ENCODE measurements at places on chromosomes 7 and 10. TPM values are rescaled to one million over a fixed set of nuclear protein-coding genes. Genes with fewer than 3 reads are reported as not detected.

Gene SH2D4B
- total RNA-seq: 0.24 TPM

Gene PCGF5
- 20.6 TPM for total RNA-seq

Gene PDZD7
- 1.3 TPM for total RNA-seq

Gene LDB1
- total RNA-seq: 25.8 TPM

- DNase-seq: no peak
These were observed 1.3 kb upstream of the RASSF4 start for GRCh38 chr10:44958196-44958897.

GRCh38 chr10:2790396-2791188, 276.8 kb upstream of the PFKP start:
- DNase-seq: no peak

GRCh38 chr7:6360841-6361240, 86.9 kb downstream of the DAGLB start:
- DNase-seq: no peak

- DNase-seq: no peak
These were observed 35.5 kb downstream of the KIN start for GRCh38 chr10:7752251-7752650.

GRCh38 chr10:25028711-25029110, 12.3 kb downstream of the THNSL1 start:
- no peak for DNase-seq

GRCh38 chr10:75272094-75272493, 36.3 kb upstream of the COMTD1 start:
- DNase-seq: no peak

- DNase-seq: no peak
These were observed 122.0 kb upstream of the AHR start for GRCh38 chr7:17176371-17177032.

GRCh38 chr10:79454259-79454658, 8.8 kb upstream of the ZCCHC24 start:
- no peak for DNase-seq

- no peak for DNase-seq
These were observed 63.8 kb downstream of the ICA1 start for GRCh38 chr7:8197994-8198698.

DNA sequence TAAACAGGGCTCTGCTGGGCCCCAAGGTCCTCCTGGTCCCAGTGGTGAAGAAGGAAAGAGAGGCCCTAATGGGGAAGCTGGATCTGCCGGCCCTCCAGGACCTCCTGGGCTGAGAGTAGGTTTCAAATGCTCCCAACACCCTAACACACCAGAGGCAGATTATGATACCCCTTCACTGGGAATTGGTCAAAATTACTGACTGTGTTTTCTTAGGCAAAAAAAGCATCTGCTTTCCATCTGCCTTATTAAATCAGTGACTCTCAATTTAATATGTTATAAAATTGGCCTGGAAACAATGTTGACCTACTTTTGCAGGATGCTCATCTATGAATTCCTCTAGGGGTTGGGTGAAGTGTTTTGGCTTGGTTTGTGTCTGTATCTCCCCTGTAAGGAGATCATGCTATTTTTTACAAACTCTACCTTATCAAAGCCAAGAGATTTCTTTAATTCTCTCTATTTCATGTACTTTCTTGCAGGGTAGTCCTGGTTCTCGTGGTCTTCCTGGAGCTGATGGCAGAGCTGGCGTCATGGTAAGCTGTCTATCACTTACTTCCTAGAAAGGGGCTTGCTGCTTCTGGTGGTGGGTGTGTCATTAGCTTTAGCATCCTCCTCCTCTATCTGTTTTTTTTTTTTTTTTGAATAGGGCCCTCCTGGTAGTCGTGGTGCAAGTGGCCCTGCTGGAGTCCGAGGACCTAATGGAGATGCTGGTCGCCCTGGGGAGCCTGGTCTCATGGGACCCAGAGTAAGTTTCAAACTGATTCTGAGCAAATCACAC, 15.9 kb downstream of the COL1A2 start:
- DNase-seq: no peak

- DNase-seq: no peak
These were observed 3.4 kb downstream of the KLF6 start for GRCh38 chr10:3781468-3782145.
